ENCODE measurements at places on chromosomes 12 and 14.

DNA sequence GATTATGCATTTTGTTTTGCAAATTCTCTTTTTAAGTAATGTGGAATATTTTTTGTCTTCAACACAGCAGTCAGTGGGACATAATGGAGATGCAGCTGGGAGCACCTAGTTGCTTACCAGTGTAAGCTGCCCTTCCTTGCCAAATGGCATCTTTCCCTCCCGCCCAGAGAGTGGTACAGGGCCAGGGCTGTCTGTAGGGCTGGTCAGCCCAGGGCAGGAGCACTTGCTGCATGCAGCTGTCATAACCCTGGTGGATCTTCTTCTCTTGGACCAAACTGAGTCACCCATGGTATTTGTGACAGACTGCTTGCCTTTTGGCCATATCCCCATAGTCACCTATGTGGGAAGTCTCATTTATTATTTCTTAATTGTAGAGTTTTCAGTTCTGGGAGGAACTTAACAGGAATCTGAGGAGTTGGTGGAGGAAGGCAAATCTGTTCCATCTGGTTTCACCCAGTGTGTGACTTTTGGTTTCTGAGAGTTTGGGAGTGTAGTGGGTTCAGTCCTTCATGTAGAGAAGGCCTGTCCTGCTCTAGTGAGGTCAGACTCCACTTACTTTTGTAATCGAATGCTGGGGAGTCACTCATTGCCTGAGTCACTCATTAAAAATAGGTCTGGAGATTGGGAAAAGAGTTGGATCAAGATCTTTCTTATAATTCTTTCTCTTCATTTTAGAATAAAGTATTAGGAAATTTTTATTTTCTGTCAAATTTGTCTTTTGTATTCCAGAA, 62.0 kb upstream of the ASPG start:
- DNase-seq = no peak

DNA sequence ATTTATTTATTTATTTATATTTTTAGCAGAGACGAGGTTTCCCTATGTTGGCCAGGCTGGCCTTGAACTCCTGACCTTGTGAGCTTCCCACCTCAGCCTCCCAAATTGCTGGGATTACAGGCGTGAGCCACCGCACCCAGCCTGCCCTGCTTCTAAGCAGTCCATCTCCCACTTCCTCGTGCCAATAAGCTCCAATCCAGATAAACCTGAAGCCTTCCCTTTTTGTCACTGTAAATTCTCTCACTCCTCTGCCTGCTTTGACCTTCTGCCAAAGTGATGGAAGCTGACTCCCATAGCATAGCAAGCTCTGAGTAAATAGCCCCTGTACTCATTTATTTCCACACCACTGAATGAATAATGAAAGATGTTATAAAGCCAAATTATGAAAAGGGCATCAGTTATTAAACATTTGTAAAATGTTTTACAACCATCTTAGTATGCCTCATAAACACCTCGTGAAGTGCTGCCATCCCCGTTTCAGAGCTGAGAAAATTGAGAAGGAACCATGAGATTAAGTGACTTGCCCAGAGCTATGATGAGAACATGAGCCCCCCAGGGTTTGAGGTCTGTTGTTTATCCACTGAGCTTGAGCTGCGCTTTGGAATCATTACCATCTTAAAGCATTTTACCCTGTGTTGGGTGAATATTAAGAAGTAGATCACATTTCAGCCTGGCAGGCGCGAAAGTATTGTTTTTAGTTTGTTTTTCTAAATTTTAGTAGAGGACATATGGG, 30.4 kb downstream of the MANSC1 start:
- peak; percentile 24 for DNase-seq

- DNase-seq = peak; percentile 76
Measured at GRCh38 chr12:90253674-90254181, 545.1 kb upstream of the ATP2B1 start.

- DNase-seq = no peak
Measured at GRCh38 chr14:49945448-49946319, 52.8 kb downstream of the ARF6 start.

GRCh38 chr14:80678436-80678835, 263.1 kb downstream of the CEP128 start:
- no peak for DNase-seq

- peak; percentile 56 for DNase-seq
Measured at GRCh38 chr12:46430340-46430948, 57.9 kb upstream of the SLC38A2 start.

DNA sequence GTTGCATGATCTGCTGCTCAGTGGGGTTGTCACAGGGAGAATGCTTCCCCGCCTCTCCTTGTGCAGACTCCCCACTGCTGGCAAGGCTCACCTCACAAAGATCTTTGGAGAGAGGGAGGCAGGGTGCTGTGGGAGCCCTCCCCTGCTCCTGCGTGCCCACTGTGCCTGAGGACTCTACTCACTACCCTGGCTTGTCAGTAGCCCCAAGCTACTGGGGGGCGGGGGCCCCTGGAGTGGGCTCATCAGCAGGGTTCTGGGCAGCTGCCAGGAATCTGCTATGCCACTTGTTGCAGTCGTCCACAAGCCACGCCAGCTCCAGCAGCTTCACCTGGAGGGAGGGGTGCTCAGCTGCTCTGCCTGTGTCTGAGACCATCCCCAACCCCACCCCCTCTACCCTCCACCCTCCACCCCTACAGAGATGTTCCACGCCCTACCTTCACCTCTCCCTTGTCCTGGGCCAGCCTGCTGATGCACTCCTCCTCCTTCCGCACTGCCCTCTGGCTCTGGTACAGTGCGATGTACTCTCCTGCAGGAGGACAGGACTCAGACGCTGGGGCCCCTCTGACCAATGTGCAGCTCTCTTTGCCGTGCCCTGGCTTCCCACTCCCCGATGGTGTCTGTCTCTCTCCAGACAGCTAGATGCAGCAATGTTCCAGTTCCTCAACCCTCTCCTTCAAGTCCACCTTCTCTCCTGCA, 14.2 kb upstream of the BLTP3B start:
- DNase-seq = no peak

GRCh38 chr14:56118611-56119181, 485 bp downstream of the PELI2 start:
- DNase-seq = peak; percentile 35

GRCh38 chr14:89091781-89092180, 267.3 kb downstream of the TTC8 start:
- no peak for DNase-seq

GRCh38 chr12:24404086-24404815, 454.8 kb upstream of the SOX5 start:
- peak; percentile 73 for DNase-seq

GRCh38 chr14:30125322-30125979, 197.8 kb upstream of the PRKD1 start:
- no peak for DNase-seq

GRCh38 chr14:57420986-57421385, 30.6 kb downstream of the NAA30 start:
- no peak for DNase-seq

DNA sequence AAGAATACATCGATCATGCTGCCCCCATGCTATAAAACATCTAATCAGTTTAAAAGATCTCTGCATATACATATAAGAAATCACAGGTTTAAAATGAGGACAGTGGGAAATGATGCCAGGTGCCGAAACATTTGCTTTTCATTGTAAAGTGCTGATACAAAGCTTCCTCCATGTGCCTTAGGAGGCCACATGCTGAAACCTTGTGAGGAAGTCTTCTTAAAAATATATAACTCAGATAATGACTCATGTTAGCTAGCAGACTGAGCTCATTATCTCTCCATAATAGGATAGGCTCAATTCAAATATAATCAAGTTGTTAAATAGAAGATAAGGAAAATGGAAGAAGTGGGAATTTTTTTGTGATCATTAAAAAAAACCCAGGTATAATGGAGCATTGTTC, 65.9 kb downstream of the RFX4 start:
- no peak for DNase-seq

DNA sequence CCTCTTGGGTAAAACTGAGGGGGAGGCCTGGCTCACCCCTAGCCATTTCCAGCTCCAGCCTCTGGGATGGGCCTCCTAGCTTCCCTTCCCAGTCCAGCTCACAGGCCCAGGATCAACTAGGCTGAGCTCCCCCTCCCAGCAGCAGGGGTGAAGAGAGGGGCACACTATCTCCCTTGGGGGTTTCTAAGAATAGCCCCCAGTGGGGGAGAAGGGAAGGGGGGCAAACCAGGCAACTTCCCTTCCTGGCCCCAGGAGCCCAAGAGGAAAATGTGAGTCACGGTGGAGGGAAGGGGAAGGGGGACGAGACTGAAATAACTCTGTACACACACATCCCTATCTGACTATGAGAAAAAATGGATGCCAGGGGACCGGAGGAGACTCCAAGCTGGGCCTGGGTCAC, 9.0 kb downstream of the ADCY6 start:
- DNase-seq = no peak

- no peak for DNase-seq
Measured at GRCh38 chr12:14126692-14127091, 145.3 kb upstream of the GRIN2B start.

- peak; percentile 55 for DNase-seq
Measured at GRCh38 chr12:75812271-75813018, 219.1 kb downstream of the PHLDA1 start.

DNA sequence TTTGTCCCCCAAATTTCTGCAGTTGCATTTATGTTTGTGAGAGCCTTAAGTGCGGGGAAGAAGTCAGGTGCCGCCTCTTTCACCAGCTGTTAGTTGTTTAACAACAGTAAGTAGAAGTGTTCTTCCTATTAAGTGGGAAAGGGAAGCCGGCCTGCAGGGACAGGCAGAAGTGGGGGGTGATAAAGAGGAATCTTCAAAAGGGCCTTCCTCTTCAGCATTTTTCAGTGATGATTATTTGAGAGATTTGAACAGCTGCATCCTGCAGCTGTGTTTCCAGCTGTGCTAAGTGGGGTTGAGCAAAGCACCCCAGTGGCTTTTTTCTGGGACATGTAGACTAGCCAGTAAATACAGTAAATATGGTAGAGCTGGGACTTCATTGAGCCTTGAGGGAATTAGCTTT, 32.1 kb upstream of the SLC38A1 start:
- peak; percentile 46 for DNase-seq

DNA sequence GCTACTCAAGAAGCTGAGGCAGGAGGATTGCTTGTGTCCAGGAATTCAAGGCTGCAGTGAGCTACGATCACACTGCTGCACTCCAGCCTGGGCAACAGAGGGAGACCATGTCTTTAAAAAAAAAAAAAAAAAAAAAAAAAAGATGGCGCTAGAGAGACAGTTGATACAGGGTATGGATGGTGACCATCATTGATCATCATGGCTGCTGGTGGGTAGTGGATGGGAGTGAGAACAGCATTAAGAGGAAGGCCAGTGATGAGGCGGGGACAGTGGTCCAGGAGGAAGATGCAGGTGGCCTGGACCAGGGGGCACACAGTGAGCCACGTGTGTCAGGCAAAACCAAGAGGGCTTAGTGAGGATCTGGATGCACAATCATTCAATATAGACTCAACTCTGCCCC, 26.8 kb upstream of the MAP1LC3B2 start:
- DNase-seq = no peak

DNA sequence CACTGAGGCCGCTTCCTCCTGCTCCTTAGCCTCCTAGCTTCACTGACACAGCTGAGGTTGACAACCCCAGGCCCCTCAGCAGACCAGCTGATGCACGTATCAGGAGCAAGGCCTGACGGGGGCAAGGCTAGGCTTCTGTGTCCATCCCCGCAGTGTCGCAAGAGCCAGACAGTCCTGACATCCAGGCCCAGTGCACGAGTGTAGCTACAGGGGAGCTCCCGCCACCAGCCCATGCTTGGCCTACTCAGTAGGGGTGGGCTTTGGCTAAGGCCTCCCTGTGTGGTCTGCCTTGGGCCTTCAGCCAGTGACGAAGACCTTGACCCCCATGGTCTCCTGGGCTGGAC, 179.1 kb downstream of the DPF3 start:
- DNase-seq = no peak

GRCh38 chr12:94208622-94208966, 60.2 kb downstream of the PLXNC1 start:
- no peak for DNase-seq

- peak; percentile 72 for DNase-seq
Measured at GRCh38 chr12:122023339-122024131, 1.9 kb downstream of the BCL7A start.

- DNase-seq = no peak
Measured at GRCh38 chr12:72105849-72106248, 166.3 kb upstream of the TRHDE start.

DNA sequence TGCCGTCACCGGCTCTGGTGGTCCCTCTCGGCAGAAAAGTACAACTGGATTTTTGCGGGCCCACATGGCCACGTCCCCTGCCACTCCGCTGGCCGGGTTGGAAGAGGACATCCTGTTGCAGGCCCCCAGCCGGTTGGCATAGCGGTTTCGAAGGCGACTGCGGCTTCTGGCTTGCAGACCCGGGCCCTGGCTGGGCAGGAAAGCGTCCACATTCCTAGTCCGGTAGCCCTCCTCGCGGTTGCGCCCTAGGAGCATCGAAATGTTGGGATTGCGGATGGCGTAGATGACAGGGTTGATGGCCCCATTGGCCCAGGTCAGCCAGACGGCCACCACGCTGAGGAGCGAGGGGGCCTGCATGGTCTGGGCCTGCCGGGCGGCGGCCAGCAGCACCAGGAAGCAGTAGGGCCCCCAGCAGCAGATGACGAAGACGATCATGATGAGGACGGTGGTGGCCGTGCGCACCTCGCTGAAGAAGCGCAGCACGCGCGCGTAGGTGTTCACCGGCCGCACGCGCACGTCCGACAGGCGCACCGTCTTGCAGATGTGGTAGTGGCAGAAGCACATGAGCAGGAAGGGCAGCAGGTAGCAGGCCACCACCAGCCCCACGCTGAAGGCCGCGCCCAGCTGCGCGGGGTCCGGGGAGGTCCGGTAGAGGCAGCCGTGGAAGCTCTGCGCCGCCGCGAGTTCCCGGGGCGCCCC, 1.2 kb downstream of the GPR135 start:
- DNase-seq = no peak

- DNase-seq = peak; percentile 34
Measured at GRCh38 chr14:24172261-24172860, 481 bp downstream of the REC8 start.

DNA sequence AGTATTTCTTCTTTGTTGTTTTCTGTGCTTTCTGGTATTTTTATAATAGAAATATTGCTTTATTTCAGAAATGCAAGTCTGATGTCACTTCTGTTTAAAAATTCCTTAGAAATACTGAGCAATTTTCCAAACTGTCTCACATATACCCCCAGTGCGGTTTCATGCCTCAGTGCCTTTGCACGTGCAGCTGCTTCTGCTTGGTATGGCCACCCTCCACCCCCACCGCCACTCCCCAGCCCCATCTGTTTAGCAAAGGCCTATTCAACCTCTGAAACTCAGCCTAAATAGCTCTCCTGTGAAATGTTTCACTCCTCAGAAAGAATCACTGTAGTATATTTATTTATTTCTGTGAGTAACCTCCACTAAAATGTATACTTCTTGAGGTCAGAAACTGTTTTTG, 52.3 kb downstream of the PPM1H start:
- no peak for DNase-seq

DNA sequence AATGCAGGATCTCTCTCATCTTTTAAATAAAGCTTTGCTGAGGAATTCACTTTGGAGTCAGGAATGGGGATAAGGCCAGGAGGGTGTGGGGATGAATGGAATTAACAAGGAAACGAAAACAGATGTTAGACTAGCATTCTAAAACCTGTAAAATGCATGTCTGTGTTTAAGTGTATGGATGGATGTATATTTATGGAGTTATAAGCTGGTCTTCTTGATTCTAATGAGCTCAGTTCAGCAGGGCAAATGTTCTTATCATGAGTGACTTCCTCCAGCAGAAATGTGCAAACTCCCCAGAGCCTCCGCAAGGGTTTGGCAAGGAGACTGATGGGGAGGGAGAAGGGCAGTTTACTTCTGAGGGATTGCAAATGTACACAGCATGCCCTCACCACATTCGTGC, 149.1 kb downstream of the NTF3 start:
- DNase-seq = no peak

GRCh38 chr12:126418400-126418799, 1353.2 kb downstream of the AACS start:
- no peak for DNase-seq

- DNase-seq = peak; percentile 22
Measured at GRCh38 chr12:116370004-116370404, 92.5 kb upstream of the MED13L start.

Measured in lung (tissue), 17 donors.